ENCODE measurements at places on chromosomes 1 and 21.

DNA sequence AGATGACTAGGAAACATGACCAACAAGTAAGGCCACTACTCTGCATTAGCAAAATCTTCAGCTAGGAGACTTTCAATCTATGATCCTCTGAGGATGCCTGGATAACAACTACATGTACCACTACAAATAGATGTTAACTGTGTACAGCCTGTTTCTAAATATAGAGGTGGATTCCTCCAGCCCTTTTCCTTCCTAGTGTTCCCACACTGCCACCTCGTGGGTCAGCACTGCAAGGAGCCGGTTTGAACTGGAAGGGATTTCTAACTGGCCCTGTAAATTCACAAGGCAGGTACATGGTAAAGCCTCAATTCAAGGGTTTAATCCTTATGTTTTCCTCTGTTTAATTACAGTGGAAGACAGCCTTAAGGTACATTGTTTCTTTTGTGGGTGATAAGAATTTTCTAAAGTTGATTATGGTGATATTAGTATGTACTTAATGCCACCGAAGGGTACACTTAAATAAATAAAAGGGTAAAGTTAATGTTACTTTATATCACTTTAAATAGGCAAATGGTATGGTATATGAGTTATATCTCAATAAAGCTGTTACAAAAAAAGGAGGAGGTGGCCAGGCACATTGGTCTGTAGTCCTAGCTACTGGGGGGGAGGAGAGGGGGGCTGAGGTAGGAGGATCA is 14.4 kb downstream of the SMYD3 start:
- no peak for DNase-seq

DNA sequence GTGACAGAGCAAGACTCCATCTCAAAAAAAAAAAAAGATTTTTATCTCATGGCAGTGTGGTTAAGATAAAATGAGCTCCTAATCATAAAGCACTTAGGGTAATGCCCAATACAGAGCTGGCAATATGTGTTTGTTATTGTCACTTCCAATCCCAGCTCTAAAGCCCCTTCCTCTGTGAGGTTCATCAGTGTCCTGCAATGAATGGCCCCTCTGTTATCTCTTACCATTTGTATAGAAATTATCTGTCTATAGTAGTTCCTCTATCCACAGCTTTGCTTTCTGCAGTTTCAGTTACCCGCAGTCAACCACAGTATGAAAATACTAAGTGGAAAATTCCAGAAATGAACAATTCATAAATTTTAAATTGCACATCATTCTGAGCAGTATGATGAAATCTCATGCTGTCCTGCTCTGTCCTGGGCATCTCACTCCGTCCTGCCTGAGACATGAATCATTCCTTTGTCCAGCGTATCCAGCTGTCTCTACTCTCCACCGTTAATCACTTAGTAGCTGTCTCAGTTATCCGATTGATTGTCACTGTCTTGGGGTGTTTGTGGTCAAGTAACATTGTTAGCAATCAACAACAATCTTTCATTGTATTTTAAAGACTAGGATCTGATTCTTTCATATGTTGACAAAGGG is 50.2 kb upstream of the DNAH14 start:
- DNase-seq: no peak

DNA sequence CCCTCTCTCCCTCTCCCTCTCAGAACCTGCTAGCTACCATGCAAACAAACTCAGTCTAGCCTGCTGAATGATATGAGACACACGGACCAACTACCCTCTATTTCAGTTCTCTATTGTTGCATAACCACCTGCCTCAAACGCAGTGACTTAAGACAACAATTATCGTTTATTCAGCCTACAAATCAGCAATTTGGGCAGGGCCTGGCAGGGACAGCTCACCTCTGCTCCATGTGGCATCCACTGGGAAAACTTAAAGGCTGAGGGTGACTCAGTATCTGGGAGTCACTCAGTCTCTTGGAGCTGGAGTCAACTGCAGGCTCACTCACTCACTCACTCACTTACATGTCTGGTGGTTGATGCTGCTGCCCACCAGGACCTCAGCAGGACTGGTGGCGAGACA is 121.3 kb downstream of the SEC16B start:
- DNase-seq: no peak

GRCh38 chr1:55287723-55288122 is 72.6 kb upstream of the USP24 start:
- no peak for DNase-seq

DNA sequence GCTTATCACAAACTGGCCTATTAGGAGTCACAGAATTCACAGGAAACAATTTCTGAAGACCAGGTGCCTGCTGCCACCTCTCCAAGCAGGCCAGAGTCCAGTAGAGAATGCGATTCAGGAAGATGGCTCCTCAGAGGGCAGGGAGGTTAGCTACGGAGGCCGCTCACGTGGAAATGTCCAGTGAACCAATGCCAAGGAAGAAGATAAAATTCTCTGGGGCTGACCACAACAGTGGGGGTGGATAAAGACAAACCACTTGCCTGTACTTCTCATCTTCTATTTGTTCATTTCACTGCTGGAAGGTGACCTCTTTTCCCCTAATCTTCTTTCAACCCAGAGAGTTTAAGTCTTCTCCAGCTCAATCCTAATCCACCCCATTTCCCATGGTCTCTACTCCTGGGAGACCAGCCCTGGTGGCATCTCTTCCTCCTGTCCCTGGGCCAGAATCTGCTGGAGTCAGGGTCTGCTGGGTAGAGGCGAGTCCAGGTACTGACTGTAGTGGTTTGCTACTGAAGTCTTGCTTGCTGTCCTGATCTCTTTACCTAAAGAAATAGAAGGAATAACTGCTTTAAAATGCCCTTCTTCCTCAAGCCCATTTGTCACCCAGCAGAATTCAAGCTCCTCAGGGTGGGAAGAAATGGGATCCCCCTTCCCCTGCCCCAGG is 3.2 kb downstream of the PSRC1 start:
- DNase-seq: no peak

- DNase-seq: no peak
Measured at GRCh38 chr21:33367309-33367973, 35.8 kb upstream of the IFNGR2 start.

DNA sequence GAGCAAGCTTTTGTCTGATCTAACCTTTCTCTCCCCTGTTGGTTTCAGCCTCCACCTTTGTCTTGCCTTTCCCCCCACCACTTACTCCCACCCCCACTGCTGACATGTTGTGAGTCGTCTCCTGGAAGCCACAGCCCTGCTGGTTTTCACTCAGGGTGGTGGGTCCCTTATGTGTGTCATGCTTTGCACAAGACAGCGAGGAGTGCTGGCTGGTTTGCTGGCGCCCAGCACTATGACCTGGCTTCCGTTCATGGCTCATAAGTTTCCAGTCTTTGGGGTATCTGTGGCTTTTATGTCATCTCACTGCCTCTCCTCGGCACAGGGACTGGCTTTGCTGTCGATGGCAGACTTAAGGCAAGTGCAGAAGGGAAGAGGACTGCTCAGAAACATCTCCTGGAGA is 177.7 kb downstream of the KIF26B start:
- no peak for DNase-seq

DNA sequence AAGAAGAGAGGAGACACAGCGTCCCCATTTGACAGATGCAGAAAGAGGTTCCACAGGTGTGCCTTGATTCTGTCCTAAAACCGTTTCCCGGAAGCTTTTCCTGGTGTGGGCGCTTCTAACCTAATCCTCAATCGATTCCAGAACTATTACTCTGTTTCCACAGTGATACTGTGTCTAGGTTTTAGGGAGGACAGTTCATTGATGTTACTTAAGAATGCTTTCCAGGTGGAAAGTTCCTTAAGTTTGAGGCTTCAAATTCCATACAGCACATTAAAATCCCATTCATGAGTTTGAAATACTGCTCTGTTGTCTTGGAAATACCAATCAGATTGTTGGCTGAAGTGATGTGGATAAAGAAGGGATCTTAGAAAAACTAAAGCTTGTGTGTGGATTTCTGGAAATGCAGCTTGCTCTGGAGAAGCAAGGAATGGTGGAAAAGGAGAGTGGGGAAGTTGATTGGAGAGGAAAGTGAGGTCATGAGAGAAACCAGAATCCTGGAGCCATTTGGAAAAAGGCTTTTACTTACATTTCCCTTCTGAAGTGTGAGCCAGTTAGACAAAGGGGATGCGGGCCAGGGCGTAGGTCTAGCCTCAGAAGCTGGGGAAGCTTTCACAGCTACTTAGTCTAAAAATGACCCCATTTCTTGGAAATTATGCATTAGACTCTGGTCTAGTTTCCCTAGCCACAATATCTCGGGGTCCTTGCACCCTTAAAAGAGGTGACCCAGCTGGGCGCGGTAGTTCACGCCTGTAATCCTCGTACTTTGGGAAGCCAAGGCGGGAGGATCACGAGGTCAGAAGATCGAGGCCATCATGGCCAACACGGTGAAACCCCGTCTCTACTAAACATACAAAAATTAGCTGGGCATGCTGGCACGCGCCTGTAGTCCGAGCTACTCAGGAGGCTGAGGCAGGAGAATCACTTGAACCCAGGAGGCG is 6.7 kb downstream of the ELF3 start:
- no peak for DNase-seq

DNA sequence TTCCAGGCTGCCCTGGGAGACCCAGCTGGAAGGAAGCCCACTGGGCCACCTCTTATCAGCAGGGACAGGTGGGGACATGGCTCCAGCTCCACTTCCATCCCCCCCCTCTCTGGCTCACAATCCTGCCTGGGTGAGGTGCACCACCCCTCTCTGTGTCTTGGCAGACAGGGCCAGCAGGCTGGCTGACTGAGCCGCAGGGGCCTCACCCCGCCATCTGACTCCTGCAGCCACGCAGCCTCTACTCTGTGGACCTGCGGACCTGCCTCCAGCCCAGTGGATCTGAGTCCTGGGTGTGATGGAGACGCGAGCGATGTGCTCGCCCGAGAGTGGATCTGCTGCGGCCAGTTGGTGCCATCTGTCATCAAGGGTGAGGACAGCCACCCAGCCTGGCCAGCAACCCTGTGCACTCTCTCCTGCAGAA is 30.1 kb downstream of the RCC2 start:
- no peak for DNase-seq

- DNase-seq: no peak
Measured at GRCh38 chr1:9715536-9716226, 64.2 kb downstream of the PIK3CD start.

GRCh38 chr1:24707687-24708086 is 37.6 kb upstream of the CLIC4 start:
- DNase-seq: no peak

DNA sequence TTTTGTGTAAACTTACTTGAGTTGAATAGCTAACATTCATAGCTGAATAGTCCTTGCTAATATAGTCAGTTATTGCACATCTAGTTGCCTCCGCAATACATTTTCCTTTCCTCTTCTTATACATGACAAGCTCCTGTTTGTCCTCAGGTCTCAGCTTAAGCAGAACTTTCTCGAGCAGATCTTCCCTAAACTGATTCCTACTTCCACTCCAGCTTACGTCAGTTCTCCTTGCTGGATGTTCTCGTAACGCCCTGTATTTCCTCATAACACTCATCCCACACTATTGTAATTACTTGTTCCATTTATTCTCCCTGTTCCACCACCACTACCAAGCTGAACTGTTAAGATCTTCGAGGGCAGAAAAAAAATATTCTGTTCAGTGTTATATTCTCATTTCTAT is 15.1 kb upstream of the OMA1 start:
- DNase-seq: no peak

- no peak for DNase-seq
Measured at GRCh38 chr1:113653741-113654140, 105.5 kb downstream of the PHTF1 start.

DNA sequence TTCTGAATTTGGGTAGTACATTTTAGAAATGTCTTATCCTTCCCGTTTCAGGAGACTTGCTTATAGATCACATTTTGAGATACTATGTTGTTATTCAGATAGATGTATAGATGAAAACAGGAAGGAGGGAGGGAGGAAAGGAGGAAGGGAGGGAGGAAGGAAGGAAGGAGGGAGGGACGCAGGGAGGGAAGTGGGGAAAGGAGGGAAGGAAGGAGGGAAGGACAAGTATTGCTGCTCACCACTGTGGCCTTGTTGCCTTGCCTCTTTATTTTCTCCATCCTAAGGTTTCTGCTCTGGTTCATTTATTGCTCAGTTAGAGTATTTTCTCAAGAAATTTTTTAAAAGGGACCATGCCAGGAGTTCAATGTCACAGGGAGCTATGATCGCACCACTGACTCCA is 134.3 kb downstream of the LTN1 start:
- no peak for DNase-seq
